ENCODE measurements at places on chromosomes 12 and 14.
A peak's percentile ranks its signal among the peaks of the same experiment; 100 is the strongest.

DNA sequence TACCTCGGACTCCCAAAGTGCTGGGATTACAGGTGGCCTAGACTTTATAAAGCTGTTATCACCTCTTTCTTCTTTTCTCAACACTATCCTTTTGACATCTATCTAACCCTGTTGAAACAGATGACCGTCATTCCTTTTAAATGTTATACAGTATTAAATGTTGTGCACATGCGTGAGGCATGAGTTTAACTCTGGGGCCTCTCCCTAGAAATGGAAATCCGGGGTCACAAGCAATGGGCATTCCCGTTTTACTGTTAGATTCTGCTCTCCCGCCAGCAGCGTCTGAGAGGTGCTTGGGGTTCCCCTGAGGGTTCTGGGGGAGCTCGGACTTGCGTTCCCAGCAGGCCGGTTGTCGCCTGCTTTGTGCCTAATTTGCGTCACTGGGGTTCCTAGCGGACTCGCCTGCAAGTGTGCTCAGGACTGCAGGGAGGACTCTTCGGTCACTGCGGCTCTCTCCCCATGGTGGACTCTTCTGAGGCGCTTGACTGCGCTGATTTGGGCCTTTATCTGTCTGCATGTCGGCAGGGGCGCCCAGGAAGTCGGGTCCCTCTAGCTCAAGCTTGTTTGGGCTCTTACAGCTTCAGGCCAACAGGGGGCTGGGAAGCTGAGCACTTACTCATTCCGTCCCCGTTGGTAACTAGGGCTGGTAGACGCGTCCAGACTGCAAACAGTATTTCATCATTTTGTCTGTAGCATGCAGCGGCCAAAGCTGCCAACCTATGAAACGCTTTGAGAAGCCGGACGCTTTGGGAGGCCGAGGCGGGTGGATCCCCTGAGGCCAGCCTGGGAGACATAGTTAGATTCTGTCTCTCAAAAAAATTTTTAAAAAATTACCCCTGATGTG is 1.2 kb upstream of the RAN start:
- DNase-seq = peak; percentile 99

DNA sequence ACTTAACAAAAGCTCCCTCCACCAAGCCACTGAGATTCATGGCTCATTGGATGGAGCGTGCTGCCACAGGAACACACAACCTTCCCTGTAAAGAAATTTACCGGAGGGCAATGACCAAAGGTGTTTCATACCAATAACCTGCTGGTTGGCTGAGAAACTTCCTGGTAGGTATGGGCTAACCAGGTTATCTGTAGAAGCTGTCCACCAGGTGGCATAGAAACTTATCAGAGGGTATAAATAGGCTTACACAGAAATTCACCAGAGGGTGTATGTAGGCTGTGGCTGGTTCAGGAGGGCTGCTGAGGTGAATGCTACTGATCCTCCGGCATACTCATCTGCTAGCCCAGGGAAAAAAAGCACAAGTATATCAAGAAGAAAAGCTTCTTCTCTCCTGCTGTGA is 27.1 kb upstream of the MTERF2 start:
- DNase-seq = no peak

GRCh38 chr14:103597623-103598377 is 31.2 kb upstream of the KLC1 start:
- DNase-seq = peak; percentile 78

DNA sequence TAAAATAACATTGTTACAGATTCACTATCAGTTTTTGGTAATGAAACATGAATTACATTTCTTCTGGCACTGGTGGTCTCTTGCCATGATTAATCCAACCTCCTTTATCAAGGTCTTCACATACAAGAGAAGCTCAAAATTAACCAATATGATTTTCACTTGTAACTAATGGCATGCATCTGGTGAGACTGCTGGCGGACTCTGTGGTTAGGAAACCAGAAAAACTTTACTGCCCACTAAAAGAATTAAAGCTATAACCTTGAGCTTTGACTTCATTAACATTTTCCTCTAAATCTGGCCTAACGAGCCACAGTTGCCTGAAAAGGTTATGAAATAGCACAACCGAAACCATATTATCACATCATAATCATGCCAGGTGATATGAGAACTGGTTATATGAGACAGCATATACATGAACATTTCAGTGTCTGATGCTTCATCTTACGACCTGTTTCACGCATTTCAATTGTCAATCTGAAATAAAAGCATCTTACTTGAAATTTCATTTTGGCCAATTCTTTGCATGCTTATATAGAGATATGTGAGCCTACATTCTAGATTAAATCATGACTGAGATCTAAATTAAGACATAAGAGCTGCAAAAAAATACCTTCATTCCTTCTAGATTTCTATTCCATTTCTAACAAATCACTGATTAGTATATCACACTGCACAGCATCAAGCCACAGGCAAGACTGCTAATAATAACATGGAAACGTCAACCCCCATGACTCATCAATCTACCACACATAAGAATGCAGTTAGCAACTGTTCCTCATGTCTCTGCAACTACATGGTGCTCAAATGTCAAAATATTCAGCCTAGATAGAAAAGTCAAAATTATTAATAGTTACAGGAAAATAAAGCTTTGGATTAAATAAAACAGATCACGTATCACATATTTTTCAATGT is 89.3 kb downstream of the OSBPL8 start:
- peak; percentile 87 for DNase-seq

- peak; percentile 56 for DNase-seq
These were observed 1766.9 kb upstream of the SEL1L start for GRCh38 chr14:83300476-83301064.

- peak; percentile 91 for DNase-seq
These were observed 65.9 kb downstream of the DDX51 start for GRCh38 chr12:132078190-132078589.

- no peak for DNase-seq
These were observed 123.2 kb downstream of the WIF1 start for GRCh38 chr12:64997858-64998257.

GRCh38 chr14:95015046-95015445 is 142.3 kb downstream of the DICER1 start:
- no peak for DNase-seq

GRCh38 chr14:87483271-87484260 is 509.4 kb downstream of the GALC start:
- DNase-seq = no peak

- peak; percentile 90 for DNase-seq
These were observed 6.1 kb upstream of the CNIH1 start for GRCh38 chr14:54447231-54447692.

GRCh38 chr12:82874945-82875344 is 188.2 kb downstream of the TMTC2 start:
- peak; percentile 27 for DNase-seq

DNA sequence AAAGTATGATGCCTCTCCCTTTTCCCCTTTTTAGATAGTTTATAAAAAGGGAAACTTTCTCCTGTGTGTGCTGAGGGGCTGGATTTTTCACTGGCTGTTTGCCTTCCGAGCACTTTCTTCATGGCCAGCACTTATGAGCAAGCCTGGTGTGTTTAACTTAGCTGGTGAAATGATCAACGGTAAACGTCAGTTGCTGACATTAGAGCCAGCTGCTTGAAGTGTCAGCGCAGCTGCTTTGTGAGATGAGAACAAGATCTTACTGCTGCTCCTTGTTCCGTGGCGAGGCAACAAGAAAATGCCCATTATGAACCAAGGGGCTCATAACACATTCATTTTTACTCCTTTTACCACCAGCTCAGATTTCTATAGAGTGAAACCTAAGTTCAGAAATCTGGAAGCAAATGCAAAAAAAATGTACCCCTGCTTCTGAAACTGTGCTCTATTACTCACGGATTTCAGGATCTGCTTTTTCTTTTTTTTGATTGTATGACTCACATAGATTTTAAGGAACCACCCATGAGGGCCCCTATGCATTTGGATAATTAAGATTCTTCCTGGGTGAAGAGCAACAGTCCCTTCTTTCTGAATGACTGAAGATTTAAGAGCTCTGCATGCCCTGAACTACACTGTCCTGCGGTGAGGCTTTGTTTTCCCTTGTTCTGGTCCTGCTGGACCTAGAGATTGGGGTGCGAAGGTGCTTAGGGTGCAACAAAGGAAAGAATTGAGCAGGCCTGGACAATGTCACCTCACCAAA is 74.3 kb upstream of the CPM start:
- peak; percentile 86 for DNase-seq

GRCh38 chr12:123808167-123808566 is 46.1 kb downstream of the DNAH10 start:
- DNase-seq = peak; percentile 22

DNA sequence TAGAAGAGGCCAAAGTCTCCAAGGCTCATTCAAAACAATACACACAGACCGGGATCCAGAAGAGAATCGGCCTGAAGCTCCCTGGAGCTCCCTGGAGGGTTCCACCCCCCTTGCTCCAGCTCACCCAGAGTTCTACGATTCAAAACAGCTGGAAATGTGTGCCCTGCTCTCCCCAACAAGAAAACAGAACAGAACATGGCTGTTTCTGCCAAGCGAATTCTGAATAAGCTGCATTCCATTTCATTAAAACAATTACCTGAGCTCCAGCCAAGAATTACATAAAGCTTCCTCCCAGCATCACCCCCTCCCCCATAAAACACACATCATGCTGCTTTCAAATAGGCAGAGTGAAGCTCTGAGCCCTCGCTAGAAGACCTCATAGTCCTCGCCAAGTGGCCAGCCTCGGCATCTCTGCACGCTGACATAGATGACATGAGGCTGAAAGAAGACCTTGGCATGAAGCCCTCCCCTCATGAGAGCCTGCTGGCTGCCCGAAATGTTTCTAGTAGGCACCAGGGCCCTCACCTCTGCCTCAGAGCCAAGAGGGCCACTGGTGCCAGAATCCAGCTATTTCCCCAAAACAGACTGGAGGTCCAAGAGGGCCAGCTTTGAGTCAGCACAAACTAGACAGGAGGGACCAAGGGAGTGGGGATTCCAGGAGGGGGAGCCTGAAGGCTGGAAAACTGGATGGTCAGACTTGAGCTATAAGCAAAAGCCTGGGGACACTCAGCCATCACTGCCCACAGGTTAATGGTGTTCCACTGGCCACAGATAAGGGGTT is 8.3 kb downstream of the PXN start:
- DNase-seq = peak; percentile 97

GRCh38 chr12:52763036-52763659 is 14.0 kb downstream of the KRT76 start:
- no peak for DNase-seq

DNA sequence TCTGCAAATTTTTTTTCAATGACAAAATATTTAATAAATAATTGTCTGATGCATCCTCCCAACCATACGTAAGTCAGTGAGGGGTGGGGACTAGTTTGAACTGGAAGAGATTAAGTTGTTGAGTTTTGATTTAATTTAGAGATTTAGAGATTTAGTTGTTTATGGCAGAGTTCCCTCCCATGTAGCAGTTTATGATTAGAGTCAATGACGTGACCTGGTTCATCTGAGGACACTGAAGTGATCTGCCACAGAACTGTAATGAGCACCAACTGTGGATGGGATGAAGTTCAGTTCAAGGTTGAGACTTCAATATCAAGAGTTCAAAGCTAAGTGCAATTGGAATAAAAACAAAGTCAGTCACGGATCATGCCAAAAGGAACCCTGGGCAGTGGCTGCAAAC is 609.3 kb downstream of the NOVA1 start:
- no peak for DNase-seq

DNA sequence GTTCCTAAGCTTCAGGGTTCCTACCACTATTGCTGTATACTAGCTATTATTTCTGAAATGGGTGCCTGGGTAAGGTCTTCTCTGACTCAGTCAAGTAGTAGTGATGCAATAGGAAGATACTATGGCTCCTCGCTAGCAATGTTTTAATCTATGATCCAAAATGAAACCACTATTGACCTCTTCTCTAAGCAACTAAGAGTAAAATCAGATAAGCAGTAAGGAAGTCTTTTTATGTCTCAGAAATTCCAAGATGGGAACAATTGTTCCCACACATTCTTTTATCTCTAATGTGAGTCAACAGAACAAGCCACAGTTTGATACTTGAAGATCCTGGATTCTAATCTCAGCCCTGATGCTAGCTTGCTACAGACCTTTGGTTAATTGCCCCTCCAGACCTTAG is 45.1 kb downstream of the AREL1 start:
- DNase-seq = peak; percentile 67

DNA sequence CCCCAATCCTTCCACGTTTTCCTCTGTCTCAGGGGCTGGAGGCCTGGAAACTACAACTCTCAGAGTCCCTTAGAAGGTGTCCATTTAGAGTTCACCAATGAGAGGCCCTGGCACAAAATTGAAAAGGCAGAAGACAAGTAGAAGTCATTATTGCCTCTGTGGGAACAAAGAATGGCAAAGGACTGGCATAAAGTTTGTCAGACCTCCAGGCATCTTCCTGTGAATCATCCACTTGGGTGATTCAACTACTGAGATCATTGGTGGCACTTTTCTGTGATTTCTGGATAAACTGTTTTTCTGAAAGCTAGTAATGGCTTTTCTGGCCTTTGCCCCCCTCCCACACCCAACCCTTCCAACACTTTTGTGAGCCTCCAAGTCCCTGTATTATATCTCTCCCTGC is 42.6 kb upstream of the C12orf42 start:
- no peak for DNase-seq

GRCh38 chr12:23556661-23557060 is 392.8 kb downstream of the SOX5 start:
- no peak for DNase-seq

DNA sequence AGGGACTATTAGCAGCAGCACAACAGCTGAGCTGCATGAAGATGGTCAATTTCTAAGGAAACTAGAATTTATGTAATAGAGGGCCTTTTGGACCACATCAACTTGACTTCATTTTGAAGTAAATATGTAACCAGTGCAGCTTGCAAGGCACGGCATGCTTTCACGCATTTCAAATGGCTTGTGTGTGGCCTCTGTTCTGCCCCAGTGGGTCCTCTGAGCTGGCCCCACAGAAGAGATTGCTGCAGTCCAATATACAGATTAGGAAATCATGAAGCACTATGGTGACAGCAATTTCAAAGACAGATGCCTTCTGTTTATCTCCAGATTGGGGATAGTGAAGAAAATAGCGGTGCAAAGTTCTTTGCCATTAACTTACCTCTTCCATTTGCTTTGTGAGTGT is 101.4 kb downstream of the PDZRN4 start:
- no peak for DNase-seq

GRCh38 chr14:97138801-97139200 is 341.6 kb downstream of the VRK1 start:
- no peak for DNase-seq

GRCh38 chr14:92263681-92264080 is 59.3 kb upstream of the SLC24A4 start:
- DNase-seq = no peak

DNA sequence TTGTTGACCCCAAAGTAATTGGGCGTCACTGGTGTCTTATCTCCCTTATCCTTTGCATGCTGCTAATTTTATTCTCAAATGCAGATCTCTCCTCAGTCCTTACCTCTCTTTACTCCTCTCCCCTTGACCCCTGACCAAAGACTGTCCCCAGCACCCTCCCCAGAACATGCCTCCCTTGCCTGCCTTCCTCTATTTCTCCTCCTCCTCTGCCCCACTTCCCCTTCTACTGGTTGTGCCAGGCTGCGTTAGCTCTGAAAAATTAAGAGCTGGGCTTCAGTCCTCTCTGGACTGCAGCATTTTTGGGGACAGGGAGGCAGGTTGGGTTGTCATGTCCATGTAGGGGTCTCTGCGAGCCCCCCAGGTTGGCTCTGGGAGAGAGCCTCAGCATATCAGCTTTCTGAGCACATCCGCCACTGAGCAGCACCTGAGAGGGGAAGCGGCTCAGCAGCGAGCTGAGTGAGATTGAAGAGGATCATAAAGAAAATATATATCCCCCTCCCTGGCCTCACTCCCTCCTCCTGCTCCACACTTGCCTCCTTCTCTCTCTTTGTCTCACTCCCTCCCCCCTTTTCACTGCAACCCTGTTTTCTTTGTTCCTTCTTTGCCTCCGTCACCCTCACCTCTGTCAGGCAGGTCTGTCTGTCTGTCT is 6.4 kb upstream of the CISTR start:
- DNase-seq = no peak

GRCh38 chr12:128864516-128865186 is 11.4 kb downstream of the GLT1D1 start:
- no peak for DNase-seq
